Inflammatory macrophage treated with lipopolysaccharide for 4 hours (primary cell): ENCODE measurements at places on chromosomes 6 and 20.

GRCh38 chr6:43823879-43824702, 54.1 kb downstream of the VEGFA start:
- peak; percentile 58 for DNase-seq

DNA sequence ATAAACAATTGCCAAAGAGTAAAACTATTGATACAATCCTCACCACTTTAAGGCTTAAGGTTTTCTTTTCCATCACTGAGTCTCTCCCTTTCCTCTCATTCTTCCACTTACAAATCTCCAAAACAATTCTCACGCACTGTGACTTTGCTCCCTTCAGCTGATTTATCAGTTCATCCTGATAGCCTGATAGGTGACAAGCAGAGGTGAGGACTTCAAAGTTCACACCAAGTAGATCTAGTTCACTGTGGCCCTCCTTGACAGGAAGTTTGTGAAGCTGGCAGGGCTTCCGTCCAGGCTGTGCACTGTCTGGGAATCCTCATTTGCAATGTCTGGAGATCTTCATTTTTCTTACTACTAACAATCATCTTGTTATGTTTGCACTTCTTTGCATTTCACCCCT, 35.2 kb upstream of the POU5F1 start:
- no peak for DNase-seq

GRCh38 chr6:109019911-109020310, 74.7 kb downstream of the SESN1 start:
- DNase-seq = no peak

GRCh38 chr20:20946122-20946759, 159.9 kb downstream of the LINC00237 start:
- DNase-seq = no peak

DNA sequence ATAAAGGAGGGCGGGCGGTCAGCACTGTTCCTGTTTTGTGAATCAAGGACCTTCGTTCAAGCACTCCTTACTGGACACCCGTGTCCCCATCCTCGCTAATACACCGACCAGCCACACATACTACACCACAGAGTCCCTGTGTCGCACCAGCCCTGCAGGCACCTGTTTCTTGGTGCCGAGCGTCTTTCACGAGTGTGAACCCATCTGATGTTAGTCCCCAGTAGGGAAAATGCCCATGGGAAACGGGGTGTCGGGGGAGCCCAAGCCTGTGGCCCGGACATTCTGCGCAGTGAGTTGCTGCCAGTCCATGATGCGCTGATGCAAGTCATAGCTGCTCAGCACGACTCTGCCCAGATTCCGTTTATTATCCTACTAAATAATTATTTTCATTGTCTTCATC, 74.7 kb downstream of the TTLL2 start:
- no peak for DNase-seq

- no peak for DNase-seq
Observed at GRCh38 chr20:31485450-31486339, 10.6 kb downstream of the REM1 start.
